Hippocampal formation (tissue), 2 donors: ENCODE measurements at places on chromosomes 2 and 18.
A peak's percentile ranks its signal among the peaks of the same experiment; 100 is the strongest.

GRCh38 chr2:168663993-168664392 is 138.4 kb upstream of the NOSTRIN start:
- no peak for DNase-seq

DNA sequence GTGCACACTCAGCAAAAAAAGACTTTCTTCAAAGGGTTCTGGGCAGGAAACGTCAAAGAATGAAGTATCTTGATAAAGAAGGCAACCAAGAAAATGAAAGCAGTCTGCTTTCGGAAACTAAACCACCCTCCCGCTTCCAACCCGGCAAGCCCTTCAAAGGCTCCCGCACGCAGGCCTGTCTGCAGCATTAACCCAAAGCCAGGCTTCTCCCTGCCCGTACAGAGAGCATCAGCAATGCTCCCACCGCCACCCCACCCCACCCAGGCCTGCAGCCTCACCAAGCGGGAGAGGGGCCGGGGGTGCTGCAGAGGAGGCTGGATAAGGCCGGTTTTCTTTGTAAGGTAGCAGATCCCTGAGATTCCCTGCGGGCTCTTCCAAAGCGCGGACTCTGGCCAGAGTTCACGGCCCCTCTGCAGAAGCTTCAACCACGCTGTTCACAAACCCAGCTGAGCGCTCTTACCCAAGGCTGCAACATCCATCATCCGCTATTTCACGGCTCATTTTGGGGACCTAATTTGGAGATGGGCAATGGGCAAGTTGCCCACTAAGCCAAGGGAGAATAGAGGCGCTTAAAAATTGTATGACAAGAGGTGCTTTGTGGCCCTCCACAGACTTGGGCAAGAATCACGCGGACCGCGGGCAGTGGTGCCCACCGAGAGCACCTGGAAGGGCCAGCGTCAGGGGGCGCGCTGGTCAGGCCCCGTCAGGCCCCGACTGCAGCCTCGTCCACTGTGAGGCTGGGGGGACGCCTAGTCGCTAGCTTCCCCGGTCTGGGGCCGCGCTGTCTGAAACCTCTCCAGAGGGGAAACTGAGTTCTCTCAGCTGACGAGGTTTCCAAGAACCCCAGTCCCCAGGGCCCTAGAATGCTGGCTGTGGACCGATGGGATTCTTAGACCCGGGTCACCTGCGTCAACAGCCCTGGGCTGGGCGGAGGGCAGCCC is 225.4 kb upstream of the ID2 start:
- DNase-seq, result no peak

- DNase-seq, result no peak
Observed at GRCh38 chr18:57276829-57277228, 75.5 kb upstream of the ST8SIA3 start.

DNA sequence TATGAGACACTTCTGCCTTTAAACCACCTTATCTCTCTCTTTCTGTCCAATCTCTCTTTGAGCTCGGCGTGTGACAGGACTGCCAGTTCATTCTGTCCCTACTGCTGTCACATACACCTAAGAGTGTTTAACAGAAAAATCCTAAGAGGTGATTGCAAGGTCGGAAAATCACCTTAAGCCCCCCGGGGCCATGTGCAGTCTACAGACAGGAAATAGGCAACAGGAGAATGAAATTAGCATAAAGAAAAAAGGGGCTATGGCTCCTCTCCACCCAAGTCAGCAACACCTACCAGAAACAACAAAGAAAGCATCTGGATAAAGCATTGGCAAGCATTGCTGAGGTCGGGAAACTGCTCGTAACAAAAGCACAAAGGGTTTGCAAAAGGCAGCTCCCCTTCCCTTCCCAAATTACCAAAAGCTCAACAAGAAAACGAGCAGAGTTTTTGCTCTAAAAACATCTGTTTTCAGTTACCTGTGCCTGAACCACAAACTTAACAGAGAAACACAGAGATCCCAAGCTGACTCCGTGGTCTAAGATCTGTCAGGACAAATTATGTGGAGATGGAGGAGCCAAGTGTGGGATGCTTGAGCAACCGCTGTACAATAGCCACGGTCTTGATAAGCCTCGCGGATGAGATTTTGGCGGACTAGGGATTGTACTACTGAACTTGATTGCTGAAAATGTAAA is 30.4 kb downstream of the ANKRD44 start:
- no peak for DNase-seq

- no peak for DNase-seq
Observed at GRCh38 chr18:12306752-12307700, 1.0 kb upstream of the TUBB6 start.

DNA sequence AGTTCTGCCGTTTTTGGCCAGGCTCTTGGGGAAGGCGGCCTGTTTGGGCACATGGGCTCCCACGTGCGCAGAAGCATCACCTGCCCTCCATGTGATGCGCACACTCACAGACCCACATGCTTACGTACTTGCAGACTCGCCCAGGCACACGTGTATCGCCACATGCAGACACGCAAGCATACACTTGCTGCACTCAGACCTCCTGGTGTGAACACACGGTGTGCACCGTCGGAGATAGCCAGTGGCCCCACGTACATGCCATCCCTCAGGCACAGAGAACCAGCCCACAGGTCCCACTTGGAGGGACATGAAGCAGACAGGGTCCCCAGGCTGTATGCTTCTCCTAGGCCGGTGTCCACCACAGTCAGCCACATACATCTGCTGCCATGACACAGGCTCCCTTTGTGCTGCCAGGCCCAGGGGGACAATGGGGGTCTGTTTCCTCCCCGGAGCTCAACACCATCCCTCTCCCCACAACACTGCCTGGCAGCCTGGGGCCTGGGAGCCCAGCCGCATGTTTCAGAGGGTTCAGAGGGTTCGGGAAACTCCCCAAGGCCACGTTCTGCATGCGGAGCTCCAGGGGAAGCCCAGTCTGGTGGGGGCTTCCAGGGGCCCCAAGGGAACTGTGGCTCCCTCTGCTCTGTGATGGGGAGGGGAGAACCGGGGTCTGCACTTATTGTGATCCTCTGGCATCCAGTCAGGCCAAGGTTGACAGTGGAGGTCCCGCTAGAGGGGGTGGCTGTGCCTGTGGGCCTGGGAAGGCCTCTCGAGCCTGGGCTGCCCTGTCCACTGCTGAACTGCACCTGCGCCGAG is 208.1 kb upstream of the HAAO start:
- DNase-seq, result peak; percentile 89

DNA sequence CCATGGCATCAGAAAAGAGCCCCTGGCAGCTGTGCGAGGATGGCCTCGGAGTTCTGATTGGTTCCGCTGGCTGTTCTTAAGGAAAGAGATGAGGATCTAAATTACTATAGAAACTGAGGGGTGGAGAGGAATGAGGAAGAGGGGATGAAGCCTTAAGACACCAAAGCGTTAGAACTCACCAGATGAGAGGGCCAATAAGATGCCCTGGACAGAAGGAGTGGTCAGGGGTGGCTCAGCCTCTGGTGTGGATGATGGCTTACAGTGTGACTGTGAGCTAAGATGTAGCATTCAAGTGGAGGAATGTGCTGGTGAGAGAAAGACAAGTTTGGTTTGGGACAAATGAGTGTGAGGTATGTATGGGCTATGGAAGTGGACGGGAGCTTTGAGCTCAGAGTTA is 97.8 kb downstream of the ZFP36L2 start:
- no peak for DNase-seq

- DNase-seq, result no peak
Observed at GRCh38 chr2:188492751-188493150, 201.1 kb downstream of the GULP1 start.

GRCh38 chr18:3153107-3153704 is 66.6 kb downstream of the MYOM1 start:
- no peak for DNase-seq

DNA sequence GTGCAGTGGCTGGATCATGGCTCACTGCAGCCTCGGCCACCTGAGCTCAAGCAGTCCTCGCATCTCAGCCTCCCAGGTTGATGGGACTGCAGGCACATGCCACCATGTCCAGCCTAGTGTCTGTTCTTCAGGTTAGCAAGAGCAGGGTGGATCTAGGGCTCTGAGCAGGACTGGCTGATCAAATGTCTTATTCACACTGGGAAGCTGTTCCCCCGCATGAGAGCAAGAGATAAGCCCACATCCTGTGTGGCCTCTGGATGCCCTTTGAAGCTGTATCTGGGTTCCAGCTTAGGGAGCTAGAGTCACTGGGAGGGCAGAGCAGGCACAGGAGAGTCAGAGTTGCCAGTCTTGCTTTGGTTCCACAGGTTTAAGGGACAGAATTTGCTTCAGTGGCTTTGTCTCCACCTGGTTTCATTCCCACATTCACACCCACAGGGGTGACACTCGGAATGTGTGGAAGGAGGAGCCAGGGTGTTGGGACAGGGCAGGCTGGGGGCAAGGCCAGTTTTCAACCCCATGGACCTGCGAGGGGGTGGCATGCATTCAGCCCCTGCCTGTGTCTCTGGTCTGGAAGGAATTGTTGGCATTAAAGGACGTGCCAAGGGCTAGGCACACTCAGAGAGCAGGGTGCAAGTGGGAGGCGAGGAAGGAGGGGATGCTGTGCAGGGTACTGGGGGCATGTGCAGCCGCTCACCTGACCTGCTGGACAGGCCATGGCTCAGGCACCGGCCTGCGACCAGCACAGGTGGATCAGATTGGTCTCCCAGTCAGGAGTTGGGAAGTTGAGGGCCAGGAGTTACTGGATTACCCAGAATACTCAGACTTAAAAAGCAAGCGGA is 24.5 kb downstream of the PTPN18 start:
- DNase-seq, result no peak

DNA sequence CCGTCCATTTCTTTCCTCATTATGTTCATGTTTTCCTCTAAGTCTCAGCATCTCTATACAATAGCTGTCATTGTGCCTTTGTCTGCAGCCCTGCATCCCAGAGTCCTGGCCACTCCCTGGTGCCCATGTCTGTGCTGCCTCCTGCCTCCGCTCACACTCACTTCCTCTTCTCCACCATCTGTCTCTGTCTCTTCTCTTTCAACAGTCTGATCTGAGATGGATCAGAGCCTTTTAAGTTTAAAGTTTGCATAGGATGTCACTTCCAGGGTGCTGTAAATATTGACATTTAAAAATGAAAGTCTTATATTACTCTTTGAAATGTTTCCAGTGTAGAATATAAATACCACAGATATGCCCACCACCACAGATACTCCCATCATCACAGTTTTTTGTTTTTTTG is 42.7 kb downstream of the UBE2F start:
- DNase-seq, result peak; percentile 52

- no peak for DNase-seq
Observed at GRCh38 chr2:100865816-100866460, 46.0 kb downstream of the NPAS2 start.

DNA sequence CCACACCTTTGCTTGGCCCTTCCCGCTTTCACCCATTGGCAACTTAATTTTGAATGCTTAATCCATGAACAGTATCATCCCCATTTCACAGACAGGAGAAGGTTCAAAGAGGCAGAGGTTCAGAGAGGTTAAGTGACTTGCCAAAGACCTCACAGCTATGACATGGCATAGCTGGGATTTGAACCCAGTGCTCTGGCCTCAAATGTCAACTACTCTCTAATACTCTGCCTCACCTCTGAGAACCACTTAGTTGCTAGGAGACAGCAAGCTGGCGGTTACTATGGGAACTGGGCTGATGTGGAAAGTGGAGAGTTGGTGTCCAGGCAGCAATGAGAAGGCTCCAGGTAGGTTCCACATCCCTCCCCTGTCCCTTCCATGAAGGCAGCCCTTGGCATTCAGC is 15.8 kb upstream of the PRSS56 start:
- DNase-seq, result no peak

DNA sequence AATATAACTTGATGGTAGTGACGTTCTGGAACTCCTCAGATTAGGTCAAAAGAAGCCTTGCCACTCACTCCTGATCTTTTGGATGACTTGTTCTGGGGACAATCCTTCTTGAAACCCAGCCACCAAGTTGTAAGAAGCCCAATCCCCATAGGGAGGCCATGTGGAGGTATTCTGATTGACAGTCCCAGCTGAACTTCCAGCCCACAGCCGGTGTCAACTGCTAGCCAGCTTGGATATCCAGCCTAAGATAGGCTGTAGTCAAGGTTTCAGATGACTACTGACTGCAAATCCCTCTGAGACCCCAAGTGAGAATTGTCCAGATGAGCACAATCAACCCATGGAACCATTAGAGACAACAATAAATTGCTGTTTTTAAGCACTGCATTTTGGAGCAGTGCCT is 31.4 kb downstream of the EIF2AK2 start:
- no peak for DNase-seq

- no peak for DNase-seq
Observed at GRCh38 chr2:224837558-224837957, 121.4 kb upstream of the CCDC195 start.

- no peak for DNase-seq
Observed at GRCh38 chr18:3921826-3922225, 471.9 kb downstream of the TGIF1 start.

DNA sequence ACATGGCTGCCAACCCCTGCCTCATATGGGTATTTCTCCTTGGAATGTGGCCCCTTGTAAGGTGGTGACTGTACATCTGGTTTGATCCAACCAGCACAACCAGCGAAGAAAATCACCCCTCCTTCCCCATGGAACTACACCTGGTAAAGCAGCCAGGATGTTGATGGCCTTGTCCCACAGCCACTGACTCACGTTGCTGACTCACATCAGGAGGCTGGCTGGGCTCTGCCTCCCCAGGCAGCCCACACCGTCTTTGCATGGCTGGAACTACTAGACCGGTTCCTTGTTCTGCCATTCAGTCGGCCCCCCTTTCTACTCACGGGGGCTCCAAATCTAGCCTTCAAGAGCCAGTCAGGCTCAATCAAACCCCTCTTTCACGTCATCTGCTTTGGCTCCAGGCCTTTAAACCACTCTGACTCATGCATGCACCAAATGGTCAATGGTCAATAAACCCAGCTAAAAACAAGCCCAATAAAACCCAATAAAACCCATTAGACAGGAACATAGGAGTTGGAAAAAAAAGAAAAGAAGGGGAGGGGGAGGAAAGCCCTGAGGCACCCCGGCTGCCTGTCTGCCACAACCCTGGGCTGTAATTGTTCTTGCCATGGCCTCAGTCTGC is 114.8 kb downstream of the PLB1 start:
- no peak for DNase-seq

DNA sequence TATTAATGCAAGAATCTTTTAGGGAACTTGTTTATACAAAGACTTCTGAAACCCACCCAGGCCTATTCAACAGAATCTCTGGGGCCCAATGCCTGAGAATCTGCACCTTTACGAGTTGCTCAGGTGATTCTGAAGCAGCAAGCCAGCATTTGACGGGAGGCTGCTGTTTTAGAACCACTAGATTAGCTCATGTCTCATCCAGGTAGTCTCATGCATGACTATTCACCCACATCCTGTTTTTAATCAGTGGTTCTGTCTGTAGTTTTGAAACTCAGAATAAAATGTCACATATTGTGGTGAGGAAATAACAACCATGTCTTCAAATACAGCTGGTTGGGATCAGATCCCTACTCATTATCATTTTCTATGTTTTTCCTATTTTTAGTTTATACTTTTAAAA is 39.5 kb downstream of the CYTIP start:
- DNase-seq, result no peak

DNA sequence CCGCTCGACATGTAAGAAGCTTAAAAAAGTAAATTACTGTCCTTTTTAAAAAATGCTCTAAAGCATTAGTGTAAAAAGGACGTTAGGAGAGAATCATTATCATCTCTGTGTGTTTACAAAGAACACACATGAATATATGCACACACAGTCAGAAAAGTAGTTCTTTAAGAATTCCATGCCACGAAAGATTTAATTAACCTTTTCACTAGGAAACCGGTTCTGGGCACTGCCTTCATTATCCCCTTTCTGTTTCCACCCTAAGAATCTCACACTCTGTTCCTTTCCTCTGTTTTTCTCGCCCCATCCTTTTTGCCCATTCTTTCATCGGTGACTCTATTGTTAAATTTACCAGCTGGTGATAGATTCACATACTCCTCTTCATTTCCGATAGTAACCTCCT is 338.6 kb downstream of the DCC start:
- DNase-seq, result no peak
